NCI-H187 (cell line): ENCODE measurements at places on chromosomes 6 and 20.

GRCh38 chr6:27297857-27298730 lies 14.0 kb downstream of the POM121L2 start:
- DNase-seq: no peak

- no peak for DNase-seq
Measured at GRCh38 chr6:166781331-166781730, 154.3 kb upstream of the RPS6KA2 start.

- DNase-seq: peak; percentile 74
Measured at GRCh38 chr6:28943557-28944411, 20.0 kb upstream of the TRIM27 start.

DNA sequence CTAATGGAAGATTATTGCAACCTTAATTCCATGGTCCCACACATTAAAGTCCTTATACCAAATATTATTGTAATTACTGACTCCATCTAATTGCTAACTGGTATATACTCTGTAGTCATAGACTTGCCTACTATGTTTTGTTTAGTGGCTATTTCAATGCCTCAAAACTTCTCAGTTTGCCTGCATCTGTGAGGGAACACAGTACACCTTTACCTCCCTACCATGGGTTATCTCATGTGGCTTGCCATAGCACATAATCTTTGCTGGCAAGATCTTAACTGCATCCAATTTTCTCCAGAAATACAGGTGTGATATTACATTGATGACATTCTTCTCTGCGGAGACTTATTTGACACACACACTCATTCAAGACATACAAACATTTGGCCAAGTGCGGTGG lies 107.1 kb upstream of the ZNF184 start:
- DNase-seq: no peak

DNA sequence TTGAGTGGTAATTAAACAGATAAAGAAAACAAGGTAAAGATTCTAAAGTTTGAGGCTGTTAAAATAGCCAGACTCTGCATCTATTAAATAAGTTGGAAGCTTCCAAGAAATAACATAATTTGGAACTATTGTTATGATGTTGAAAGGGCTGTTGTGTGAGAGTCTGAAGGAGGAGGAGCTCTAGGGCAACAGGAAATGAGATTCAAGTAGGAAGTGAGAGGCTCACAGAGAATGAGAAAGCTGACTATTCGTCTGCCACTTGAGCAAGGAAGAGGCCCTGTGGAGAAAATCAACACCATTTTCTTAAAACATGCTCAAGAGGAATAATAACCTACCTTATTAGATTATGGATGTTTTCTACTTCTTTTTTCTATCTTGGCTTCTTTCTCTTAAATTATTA lies 185.2 kb downstream of the SLC24A3 start:
- no peak for DNase-seq

DNA sequence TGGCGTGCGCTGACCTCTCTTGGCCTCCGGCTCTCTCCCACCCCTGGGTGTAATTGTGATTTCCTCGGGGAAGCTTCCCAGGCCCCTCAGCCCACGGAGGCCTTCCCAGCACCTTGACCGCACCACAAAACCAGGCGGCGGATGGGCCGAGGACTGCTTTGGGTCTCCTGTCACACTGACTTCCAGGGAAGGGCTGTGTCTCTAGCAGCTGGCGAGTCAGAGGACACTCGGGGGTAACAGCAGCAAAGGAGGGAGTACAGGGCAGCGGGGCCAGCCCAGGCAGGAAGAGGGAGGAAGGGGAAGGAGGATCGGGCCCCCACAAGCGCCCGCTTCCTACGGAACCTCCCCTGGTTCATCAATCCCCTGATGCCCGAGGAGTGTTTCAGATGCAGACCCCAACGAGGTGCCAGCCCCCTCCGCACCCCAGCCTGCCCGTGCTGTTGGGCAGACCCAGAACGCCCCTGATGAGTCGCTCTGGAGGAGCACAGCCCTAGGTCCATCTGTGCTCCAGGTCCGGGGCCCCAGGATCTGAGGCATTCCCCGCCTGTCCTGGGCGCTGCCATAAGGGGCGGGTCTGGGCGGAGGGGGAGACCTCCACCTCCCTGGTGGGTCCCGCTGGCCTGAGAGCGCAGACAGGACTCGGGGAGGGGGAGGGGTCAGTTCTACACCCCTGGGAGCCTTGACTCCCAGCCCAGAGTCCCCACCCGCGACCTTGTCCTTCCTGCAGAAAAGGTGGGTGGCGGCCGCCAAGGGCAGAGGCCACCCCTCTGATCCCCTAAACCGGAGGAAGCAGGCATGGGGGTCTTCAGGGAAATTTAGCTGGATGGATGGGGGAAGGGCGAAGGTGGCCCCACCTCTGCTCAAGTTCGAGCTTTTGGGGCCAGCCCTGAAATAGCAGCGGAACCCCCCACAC lies 956 bp downstream of the CHRNA4 start:
- DNase-seq: no peak

DNA sequence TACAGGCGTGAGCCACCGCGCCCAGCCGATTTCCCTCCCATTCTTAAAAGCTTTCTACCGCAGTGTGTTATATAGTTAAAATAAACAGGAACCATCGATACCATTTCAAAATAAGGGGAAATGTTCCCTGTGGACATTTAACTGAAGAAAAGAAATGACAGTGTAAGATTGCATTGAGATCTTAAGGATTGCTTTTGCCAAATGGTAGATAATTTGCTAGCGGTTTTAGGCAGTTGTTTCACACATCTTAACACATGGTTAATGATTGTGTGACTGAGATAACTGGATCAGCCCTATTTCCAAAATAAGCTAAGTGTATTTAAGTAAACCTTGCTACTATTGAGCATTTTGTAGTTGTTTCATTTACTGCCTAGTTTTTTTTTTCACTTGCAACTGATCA lies 15.6 kb downstream of the STX16 start:
- DNase-seq: no peak

DNA sequence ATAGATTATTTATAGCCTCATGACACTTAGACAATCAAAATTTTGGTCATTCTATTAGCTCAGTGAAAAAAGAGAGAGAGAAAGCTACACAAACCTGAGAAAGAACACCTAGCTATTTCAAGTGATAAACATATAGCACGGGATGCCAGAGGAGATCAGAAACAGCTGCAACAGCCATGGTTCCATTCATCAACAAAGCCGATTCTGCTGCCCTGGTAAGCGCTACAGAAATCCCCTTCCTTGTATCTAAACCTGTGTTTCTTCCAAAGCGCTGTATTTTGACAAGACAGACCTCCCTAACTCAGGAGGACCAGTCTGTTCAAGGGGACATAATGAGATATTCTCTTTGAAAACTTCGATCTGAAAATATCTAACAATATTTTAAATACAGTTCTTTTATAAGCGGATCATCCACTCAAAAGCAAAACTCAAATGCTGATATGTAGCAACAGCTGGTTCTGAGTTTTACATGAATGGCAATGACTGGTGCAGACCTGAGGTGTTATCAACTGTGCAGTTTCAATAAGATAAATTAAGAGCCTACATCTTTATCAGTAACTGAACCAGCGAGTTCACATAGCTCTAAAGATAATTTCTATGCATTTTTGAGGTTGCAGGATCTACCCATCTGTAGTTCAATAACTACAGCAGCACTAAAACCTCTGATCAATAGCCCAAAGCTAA lies 447.8 kb downstream of the FRK start:
- no peak for DNase-seq
